ENCODE measurements at places on chromosomes 4 and X. TPM values are rescaled to one million over a fixed set of nuclear protein-coding genes. Genes with fewer than 3 reads are reported as not detected.

DNA sequence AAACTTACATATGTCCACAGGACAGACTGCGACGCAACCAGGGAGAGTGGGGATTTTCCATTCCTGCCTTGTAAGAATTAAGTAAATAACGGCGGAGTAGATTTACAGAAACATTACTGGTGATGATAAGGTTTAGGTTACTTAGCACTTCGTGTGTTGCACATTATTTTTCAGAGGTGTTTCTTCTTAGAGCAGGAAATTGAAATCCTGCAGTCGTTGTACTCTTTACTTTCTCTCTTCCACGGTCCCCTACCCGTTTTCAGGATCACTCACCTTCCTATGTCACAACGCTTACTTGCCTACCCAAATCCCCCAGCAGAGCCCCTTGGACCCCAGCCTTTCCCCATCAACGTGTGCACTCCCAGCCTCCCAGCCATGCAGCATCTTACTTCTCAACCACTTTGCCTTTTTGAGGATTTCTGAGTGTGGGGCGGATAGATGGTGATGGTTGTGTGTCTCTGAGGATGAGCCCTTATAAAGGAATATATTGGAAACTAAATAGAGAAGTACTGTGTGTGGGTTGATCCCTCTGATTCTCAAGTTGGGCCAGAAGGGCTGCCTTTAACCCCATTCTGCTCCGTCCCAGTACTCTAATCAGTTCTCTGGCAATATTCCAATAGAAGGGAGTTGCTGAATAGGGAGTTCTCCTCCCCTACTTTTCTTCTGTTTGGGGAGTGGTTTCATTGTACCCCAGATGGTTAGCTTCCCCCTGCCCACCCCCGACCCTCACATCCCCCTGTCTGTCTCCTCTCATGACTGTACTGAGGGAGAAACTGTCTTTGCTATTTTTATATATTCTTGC lies 1.6 kb downstream of the MID2 start:
- DNase-seq = peak; percentile 10
- H3K27ac ChIP-seq = peak overlapping the region; percentile 73
- H3K36me3 ChIP-seq = no peaks in the 10 kb centered on the region
- H3K4me1 ChIP-seq = peaks cover 53% of the 10 kb centered on the region
- no peaks in the 10 kb centered on the region for H3K27me3 ChIP-seq

DNA sequence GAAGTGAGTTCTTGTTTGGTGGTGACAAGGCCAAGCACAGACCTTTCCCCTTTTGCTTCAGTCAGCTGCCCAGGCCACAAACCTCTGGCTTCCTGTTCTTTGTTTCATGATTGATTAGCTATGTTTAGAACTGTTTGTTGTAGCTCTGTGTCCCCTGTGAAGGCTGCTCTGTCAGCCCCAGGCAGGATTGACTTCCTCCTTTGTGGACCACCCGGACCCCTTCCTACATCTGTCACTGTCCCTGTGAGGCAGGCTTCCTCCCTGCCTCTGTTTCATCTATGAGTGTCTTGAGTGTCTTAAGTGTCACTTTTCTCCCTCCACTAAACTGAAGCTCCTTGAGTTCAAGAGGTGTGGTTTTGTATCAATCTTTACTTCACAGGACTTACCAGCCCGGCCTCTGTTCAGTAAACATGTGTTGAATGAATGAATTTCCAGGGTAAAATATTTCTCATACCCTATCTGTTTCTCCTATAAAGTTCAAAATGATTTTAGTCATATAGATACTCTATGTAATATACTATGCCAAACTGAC lies 83.5 kb downstream of the ZNF674 start:
- H3K4me3 ChIP-seq = no peak overlapping the region
- no peaks in the 10 kb centered on the region for H3K27me3 ChIP-seq
- peaks cover 30% of the 10 kb centered on the region for H3K36me3 ChIP-seq
- peak overlapping the region; percentile 55 for H3K27ac ChIP-seq
- no peak for DNase-seq
- peaks cover 10% of the 10 kb centered on the region for H3K4me1 ChIP-seq

DNA sequence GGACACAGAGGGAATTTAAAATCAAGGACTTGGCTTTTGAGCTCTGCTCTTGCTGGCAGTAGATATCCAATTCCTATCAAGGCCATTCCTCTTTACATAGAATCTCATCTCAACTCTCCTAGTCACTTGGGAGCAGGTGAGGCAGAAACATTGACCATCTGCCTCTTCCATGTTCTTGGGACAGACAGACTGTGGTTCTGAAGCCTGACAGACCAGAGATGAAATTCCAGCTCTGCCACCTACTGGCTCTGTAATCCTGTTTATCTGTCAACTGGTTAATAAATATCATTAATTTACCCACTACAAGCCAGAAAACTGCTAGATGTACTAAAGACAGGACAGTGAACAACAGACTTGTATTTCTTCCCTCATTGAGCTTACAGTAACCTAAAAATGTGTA lies 300.8 kb downstream of the ADGRL3 start:
- no peaks in the 10 kb centered on the region for H3K27me3 ChIP-seq
- no peaks in the 10 kb centered on the region for H3K36me3 ChIP-seq
- no peak overlapping the region for H3K27ac ChIP-seq
- no peak overlapping the region for H3K4me3 ChIP-seq
- DNase-seq = no peak

DNA sequence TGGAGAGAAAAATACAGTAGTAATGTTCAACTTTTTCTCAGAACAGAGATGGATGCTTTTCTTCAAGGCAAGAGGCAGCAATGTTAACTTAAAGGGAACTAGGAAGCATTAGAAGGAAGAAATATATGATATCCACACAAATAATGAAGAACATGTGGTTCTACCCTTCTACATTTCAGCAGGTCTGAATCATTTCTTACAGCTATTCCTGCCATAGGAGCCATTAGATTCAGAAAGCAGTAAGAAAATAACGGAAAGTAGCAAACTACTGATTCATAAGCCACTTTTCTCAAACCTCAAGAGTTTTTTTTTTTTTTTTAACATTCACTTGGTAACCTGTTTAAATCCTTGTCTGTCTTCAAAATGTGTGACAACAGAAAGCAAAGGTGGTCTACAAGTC lies 1251.6 kb upstream of the AGA start:
- H3K36me3 ChIP-seq = no peaks in the 10 kb centered on the region
- H3K4me3 ChIP-seq = no peak overlapping the region
- no peak overlapping the region for H3K27ac ChIP-seq
- no peaks in the 10 kb centered on the region for H3K4me1 ChIP-seq
- DNase-seq = no peak

DNA sequence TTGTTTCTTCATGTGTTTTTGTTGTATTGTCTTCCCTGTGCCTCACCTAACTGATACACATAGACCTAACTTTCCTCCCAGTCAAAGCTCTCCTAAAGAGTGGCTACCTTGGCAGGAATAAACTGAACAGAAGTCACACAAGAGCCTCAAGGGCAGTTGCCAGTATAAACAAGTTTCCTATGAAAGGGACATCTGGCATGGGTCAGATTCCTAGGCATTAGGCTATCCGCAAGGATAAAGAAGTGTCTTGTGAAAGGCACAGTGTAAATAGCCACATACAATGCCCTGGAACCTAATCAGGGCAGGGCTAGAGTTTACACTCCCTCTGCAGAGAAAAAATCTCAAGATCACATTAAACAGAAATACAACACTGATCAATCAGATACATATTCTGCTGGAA lies 220.8 kb downstream of the SPANXN3 start:
- H3K4me3 ChIP-seq = no peak overlapping the region
- H3K36me3 ChIP-seq = no peaks in the 10 kb centered on the region
- no peak overlapping the region for H3K27ac ChIP-seq
- H3K27me3 ChIP-seq = no peaks in the 10 kb centered on the region
- H3K4me1 ChIP-seq = no peaks in the 10 kb centered on the region
- no peak for DNase-seq

- no peaks in the 10 kb centered on the region for H3K36me3 ChIP-seq
- no peaks in the 10 kb centered on the region for H3K27me3 ChIP-seq
- DNase-seq = no peak
Measured at GRCh38 chrX:135000516-135000915, 9.7 kb downstream of the SMIM10 start.

DNA sequence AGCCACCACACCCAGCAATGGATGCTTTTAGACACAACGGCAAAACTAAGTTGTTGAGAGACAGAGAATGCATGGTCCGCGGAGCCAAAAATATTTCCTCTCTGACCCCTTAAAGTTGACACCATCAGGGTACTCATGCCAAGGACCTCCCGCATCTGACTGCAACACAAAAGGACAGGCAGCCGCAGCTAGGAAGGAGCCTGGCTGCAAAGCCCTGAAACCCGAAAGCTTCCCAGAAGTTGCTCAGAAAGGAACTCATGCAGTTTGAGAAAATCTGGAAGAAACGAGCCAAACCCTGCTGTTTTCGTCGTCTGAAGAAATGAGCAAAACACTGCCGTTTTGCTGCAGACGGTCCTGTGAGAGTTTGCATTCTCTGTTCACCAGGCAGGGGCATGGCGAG lies 16.5 kb downstream of the DHRSX start:
- no peaks in the 10 kb centered on the region for H3K27me3 ChIP-seq
- DNase-seq = no peak
- H3K4me3 ChIP-seq = no peak overlapping the region
- peaks cover 21% of the 10 kb centered on the region for H3K36me3 ChIP-seq
- peaks cover 2% of the 10 kb centered on the region for H3K4me1 ChIP-seq

GRCh38 chr4:93263166-93263565 lies 565.4 kb upstream of the ATOH1 start:
- H3K4me3 ChIP-seq = no peak overlapping the region
- no peaks in the 10 kb centered on the region for H3K4me1 ChIP-seq
- no peak overlapping the region for H3K27ac ChIP-seq

- H3K4me3 ChIP-seq = no peak overlapping the region
- no peak for DNase-seq
- no peak overlapping the region for H3K27ac ChIP-seq
- no peaks in the 10 kb centered on the region for H3K36me3 ChIP-seq
Measured at GRCh38 chr4:76616526-76616925, 181.5 kb downstream of the SHROOM3 start.

DNA sequence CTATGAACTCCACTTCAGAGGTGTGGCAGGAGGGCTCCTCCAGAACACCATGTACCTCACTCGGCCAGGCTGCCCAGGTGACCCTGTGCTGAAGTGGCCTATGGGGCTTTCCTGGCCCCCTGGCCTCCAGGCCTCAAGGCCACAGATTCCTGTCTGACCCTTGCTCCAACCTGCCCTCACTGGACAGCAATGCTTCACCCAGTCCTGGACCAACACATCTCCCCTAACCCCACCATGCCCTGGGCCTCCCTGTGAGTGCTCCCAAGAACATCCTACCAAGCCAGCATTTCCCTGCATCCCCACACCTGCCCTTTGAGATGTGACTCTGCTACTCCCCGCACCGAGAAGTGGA lies 10.5 kb downstream of the ZFYVE28 start:
- no peak for DNase-seq
- no peaks in the 10 kb centered on the region for H3K36me3 ChIP-seq
- no peak overlapping the region for H3K27ac ChIP-seq
- no peak overlapping the region for H3K4me3 ChIP-seq

Gene SERPINA7
- total RNA-seq = not detected

Gene TAF7L
- total RNA-seq = not detected
